ENCODE measurements at places on chromosomes 11 and 22.

GRCh38 chr11:19903620-19904069, 191.0 kb downstream of the NAV2 start:
- DNase-seq, result peak; percentile 35

DNA sequence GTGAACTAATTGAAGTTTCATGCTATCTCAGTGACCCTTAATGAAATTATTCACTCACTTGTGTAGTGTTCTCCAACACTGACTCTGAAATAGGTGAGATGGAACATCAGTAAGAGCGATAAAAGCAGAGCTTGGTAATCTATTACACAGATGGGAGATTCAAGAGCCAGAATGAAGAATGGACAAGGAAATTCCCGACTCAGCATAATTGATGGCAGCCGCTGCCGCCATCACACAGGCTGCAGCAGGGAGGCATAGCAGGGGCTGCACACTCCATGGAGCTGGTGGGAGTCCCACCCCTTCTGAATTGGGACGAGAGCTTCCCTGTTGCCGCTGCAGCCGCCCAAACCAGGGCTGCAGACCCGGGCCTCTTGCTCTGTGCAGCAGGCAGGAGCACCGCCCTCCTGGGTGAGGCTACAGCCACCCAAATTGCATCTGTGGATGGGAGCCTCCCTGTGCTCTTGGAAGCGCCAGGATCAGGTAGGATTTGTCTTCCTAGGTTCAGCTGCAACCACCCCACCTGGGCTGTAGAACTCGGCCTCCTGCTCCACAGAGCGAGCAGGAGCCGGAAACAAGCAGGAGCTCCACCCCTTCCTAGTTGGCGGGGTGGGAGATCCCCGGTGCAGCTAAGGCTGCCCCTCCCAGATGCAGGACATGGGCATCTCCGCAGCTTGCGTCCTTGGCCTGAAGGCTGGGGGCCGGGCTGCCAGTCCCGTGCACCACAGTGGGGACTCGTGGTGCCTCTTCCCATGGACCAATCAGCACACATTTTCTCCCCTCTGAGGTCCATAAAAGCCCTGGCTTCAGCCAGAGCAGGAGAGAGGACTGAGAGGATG, 535.1 kb upstream of the LUZP2 start:
- DNase-seq, result no peak

DNA sequence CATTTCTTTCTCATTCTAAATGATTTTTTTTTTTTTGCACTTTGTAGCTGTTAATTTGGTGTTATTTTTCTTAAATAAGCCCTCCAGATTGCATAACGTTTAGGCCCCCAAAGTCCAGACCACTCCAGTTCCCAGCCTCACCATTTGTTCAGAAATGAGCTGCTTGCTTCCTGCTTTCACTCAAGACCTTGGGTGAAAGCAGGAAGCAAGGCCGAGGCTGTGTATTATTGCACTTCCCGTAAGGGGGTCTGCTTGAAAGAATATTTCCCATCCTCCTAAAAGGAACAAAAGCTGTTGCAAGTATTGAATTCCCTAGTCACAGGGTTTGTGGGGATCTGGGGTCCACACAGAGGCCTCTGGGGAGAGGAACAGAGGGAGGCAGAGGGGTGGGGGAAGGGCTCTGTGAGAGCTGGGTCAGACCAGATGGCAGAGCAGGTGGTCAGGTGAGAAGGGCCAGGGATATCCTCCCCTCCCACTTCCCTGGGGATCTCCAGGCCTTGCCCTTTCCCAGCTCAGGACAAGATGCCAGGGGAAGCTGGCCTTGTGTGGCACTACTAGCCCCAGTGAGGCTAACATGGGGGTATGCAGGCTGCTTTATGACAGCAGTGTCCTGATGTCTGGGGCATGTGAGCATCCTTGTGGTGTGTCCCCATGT, 51.6 kb upstream of the MYEOV start:
- no peak for DNase-seq

GRCh38 chr11:198236-198806, 5.4 kb downstream of the SCGB1C1 start:
- DNase-seq, result no peak

- DNase-seq, result no peak
These were observed 96.2 kb downstream of the RDX start for GRCh38 chr11:110200241-110200640.

DNA sequence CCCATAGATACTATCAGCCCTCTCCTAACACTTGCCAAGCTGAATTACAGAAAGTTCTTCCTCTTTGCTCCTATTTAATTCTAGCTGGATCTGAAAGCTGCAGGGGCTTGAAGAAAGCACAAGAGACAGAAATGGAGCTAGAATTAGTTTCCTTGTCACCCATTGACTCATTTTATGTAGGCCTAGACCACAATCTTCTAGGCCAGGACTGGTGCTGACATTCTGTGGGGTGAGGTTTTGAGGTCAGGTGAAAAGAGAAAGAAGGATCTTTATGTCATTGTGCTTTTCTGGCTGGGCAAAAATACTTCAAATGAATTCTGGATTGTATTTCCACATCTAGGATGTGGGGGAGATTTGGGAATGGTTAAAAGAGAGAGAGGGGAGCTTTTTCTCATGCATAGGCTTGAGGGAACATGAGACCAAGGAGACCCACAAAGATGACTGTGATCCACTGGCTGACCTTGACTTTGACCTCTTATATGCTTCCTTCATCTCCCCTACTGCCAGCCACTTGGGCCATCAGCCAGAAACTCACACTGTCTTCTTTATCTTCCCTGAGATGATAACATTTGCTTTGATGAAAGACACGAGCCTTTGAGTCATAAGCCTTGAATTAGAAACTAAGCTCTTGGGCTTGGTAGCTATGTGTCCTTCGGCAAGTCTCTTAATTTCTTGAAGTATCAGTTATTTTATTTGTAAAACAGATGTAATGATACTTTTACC, 274.9 kb upstream of the CADM1 start:
- DNase-seq, result no peak

GRCh38 chr11:122140500-122140899, 24.5 kb upstream of the BLID start:
- no peak for DNase-seq

DNA sequence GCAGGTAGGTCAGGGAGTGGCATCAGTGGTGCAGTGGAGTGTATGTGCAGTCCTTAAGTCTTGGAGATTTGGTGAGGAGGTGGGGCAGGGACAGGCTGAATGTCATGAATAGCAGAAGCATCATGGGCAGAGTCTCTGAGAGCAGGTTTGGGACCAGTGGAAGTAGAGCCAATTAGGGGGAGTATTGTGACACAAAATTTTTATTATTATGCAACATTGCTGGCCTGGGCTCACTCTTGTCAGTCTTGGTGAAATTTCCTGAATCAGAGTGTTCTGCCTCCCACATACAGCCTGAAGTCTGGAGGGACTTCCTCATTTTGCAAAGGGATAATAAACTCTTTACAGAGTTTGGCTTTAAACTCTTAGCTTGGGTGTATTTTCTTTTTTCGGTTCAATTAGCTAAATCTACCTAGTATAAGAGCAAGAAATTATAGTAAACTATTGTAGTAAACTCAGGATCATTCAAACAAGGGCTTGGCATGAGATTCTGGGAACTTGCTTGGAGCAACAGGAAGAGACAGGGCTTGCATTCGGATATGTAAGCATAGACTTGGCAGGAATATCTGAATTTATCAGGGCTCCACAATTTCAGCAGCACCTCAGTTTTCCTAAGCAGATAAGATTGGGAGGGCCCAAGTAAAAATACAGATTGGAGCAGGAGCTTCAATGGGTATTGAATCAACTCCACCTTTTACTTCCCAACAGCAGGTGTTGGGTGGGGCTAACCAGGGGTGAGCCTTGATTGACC, 67.7 kb downstream of the FDX1 start:
- DNase-seq, result no peak

GRCh38 chr22:43637275-43638260, 174.5 kb downstream of the EFCAB6 start:
- no peak for DNase-seq

DNA sequence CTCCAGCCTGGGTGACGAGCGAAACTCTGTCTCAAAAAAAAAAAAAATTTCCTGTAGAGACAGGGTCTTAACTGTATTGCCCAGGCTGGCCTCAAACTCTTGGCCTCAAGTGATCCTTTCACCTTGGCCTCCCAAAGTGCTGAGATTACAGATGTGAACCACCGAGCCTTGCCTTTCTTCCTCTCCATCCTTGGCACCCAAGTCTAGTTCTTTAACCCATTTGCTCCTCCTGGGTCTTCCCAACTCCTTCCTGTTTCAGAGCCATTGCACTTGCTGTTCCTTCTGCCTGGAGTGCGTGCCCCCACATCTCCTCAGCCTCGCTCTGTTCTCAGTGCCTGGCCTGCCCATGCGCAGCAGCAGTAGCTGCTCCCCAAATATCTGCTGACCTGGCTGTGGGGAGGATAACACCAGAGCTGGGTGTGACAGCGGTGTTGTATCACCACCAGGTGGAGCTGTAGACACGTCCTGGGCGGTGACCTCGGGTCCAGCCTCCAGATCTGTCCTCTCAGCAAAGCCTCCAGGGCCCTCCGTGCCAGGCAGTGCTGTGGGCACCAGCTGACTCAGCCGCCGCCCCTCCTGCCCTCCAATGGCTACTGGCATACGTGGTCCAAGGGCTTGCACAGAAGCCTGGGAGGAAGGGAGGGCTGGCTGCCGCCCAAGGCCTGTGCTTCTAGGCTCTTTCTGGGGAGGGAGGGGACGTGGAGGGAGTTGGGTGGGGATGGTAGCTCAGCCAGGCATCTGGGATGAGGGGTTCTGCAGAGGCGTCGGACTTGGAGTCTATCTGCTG, 22.0 kb downstream of the TEF start:
- peak; percentile 35 for DNase-seq

DNA sequence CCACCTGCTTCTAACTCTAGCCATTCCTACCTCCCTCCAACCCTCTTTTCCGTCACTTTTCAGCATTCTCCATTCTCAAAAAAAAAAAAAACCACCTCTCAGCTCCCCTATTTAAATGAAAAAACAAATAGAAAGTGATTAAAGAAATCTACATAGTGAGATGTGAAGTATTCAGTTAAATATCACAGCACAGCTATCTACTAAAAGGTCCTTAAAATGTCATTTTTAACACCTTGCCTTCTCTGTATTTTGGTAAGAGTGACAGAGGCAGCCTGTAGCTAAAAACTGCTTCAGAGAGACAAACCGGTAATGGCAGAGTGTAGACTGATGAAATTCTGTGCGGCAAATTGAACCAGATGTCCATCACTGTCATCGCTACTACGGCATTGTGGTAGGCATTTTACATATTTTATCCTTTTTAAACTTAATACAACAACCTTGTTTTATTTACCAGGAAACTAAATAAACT, 346 bp upstream of the ALG9 start:
- DNase-seq, result no peak

DNA sequence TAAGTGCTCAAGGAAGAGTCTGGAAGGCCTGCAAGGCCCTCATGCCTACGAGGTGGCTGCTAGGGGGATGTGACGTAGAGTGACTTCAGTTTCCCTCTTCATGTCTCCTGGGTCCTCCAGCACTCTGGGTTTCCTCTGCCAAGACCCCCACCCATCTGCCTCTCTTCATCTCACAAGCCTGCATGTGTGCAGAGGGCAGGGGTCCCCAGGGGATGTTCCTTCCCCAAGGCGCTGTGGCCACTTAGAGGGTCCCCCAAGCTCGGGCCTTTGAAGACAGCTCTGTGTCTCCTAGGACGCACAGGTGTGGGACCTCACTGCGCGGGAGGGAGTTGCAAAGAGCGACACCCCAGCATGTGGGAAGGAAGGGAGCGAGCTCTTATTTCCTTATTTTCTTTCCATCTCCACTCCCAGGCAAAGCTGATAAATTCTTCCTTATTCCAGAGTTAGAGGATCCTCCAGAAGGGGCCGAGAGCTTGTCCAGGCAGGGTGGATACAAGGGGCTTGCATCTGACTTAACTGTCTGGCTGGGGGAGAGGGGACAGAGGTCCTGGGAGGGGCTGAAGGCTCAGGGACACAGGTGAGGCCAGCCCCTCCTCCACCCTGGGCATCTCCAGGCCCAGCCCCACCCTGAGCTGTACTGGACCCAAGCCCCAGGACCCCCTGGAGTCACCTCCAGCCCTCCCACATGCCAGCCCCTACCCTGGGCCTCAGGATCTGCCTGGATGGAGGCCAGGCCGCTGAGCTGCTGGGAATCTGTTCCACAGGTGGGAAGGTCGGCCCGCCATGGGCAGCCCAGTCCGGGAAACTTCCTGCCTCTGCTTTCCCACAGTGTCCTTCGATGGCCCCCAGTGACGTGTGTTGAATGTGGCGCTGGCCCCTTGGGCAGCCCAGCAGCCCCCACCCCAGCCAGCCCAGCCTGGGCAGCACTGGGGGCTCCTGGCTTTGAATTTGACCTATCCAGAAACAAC, 59.7 kb upstream of the KCNQ1OT1 start:
- DNase-seq, result no peak

GRCh38 chr11:3347127-3347526, 31.8 kb downstream of the ZNF195 start:
- DNase-seq, result no peak

DNA sequence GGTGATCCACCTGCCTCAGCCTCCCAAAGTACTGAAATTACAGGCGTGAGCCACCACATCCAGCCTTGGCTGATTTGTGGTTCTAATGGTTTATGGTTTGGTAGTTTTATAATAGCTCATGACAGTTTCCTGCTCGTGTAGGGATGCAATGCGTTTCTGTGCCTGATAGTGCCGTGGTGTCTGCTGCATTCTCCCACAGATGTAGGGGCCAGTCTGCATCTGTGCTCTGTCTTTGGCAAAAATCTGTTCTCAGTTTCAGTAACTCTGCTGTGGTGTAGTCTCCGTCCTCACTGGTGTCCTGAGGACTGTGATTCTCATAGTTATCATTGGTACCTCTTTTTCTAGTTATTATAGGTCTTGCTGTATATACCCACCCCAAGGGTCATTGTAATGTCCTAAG, 16.3 kb downstream of the ST14 start:
- DNase-seq, result no peak

DNA sequence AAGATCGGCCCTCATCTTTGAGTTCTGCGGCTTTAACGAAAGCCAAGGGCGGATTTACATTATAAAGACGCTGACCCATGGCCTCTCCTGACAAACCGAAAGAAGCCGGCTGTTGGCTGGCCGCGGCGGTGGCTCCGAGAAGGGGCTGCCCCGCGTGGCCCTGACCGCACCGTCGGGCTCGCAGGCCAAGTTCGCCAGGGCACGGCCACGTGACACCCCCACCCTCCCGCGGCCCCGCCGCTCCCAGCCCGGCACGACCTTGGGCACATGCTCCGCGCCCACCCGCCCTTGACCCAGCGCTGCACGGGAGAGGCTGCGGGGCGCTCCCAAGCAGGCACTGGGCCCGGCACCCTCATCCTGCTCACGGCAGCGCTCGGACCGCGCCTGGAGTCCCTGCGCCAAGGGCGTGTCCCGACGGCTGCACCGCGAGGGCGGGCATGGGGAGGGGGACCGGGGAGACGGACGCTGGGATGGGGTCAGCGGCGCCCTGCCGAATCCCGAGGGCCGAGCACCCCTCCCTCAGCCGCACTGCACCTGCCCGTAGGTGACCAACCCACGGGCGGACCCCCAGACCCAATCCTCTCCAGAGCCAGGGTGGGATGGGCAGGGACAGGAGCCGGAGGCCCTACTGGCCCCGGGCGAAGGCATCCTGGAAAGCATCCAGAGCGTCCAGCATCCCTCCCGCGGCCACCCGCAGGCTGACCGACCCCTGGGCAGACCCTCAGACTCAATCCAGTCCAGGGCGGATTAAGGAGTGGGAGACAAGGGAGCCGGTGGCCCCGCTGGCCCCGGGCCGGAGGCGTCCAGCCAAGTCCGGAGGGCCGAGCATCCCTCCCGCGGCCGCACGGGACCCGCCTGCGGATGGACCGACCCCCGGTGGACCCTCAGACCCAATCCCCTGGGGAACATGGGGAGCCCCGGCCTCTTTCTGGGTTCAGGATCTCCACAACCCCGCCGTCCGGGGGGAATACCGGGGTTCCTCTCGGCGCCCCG, 759 bp downstream of the CPT1A start:
- DNase-seq, result no peak

GRCh38 chr11:109978895-109979294, 114.3 kb upstream of the ZC3H12C start:
- no peak for DNase-seq

- no peak for DNase-seq
These were observed 1.9 kb downstream of the FDX1 start for GRCh38 chr11:110431674-110432073.

All from NCI-H2107 (cell line).